ENCODE measurements at places on chromosomes 5 and 9.

GRCh38 chr9:35797311-35798109 lies 6.1 kb downstream of the NPR2 start:
- no peak for DNase-seq

DNA sequence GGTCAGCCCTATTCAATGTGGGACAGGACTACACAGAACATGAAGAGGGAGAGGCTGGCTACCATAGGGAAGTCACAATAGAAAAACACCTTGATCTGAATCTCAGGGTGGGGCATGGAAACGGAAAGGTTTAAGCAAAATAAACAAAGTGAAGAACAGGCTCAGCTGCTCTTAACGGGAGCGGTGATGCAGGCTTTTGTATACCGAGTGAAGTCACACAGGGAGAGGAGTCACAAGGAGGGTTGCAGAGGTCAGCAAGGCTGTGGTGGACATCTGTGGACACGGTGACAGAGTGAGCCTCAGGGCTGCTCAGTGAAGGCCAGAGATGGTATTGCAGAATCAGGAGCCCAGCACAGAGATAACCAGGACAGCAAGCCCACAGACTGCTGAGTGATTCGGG lies 30.6 kb upstream of the SEMA4D start:
- no peak for DNase-seq

DNA sequence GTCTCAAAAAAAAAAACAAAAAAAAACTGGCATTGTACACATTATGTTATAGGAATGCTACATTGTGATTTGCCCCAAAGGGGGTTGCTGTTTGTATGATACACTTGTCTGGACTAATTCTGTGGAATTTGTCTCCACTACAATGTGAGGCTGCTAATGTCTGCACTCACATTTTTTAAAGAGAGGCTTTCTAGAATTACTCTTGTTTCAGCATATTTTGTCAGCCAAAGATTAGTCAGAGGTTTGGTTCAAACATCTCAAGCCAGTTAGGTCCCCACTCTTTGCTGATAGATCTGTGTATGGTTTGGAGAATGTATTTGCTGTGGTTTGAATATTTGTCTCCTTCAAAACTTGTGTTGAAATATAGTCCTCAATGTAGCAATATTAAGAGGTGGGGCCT lies 59.3 kb upstream of the ZNF169 start:
- no peak for DNase-seq

- DNase-seq, result no peak
Measured at GRCh38 chr5:35188031-35188457, 42.2 kb downstream of the PRLR start.

DNA sequence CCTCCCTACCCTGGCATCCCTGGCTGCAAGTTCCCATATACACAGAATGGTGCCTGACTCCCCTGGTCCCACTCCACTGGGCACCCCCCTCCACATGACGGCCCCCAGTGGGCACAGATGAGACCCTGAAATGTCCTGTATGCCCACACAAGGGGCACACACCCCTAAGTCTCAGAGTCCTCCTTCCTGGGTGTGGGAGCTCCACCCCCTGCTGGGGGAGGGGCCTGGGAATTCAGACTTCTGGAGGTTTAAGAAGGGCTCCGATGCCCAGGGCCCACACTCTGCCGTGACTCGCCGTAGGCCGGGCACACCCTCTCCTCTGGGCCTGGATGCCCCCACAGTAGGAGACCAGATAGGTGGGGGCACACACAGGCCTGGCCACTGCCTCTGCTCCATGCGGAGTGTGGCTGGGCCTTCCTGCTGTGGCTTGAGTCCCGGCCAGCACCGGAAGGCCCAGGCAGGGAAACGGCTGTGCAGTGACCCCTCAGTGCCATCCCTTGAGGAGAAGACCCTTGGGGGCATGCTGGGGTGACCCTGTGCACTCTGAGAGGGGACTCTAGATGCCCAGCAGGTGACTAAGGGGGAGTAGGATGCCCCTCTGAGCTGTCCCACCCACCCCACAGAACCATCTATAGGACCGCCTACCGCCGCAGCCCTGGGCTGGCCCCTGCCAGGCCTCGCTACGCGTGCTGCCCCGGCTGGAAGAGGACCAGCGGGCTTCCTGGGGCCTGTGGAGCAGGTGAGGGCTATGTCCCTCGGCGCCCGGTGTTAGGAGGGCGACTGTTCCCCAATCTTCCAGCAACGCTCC lies 6.5 kb downstream of the EGFL7 start:
- no peak for DNase-seq

DNA sequence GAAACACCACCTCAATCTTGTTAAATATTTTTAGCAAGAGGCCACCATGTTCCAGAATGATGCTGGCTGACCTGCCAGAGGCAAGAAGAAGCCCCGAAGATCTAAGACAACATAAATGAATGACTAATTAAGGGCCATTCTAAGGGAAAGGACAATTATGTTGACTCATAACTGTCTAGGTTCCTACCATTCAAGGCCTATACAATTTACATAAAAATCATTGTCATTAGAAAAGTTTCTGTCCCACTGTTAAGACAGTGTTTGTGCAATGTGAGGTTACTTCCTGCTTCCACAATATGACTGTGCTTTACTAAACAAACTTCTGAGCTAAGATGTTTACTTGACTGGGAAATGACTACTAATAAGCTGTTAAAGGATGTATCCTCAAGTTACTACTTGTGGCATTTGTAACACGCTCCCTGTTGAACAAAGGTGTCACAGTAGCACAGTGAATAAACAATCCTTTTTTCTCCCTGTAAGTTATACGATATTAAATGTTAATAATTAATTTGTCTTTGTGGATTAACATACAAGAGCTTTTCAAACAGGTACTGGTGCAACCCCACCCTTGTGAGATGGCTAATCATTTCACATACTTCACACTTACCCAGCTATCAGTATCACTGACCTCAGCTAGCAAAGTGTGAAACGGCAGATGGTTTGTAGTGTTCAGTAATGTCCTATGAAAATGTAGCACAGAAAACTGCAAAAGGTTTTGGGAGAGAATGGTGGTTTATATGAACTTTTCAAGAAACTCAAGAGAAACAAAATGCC lies 195.8 kb downstream of the EFNA5 start:
- DNase-seq, result no peak

GRCh38 chr5:74647096-74647495 lies 6.6 kb upstream of the ENC1 start:
- no peak for DNase-seq

- no peak for DNase-seq
Measured at GRCh38 chr5:114249823-114250222, 112.0 kb upstream of the KCNN2 start.

GRCh38 chr5:149273237-149273636 lies 1.6 kb downstream of the AFAP1L1 start:
- DNase-seq, result no peak

- no peak for DNase-seq
Measured at GRCh38 chr9:105639936-105640335, 22.3 kb upstream of the TAL2 start.

- DNase-seq, result peak; percentile 8
Measured at GRCh38 chr9:128159522-128159783, 612 bp upstream of the BBLN start.

- no peak for DNase-seq
Measured at GRCh38 chr5:171310212-171310818, 1.3 kb downstream of the TLX3 start.

- DNase-seq, result no peak
Measured at GRCh38 chr9:70746316-70746715, 331.9 kb upstream of the KLF9 start.

GRCh38 chr9:99069546-99069945 lies 35.4 kb upstream of the TGFBR1 start:
- no peak for DNase-seq

DNA sequence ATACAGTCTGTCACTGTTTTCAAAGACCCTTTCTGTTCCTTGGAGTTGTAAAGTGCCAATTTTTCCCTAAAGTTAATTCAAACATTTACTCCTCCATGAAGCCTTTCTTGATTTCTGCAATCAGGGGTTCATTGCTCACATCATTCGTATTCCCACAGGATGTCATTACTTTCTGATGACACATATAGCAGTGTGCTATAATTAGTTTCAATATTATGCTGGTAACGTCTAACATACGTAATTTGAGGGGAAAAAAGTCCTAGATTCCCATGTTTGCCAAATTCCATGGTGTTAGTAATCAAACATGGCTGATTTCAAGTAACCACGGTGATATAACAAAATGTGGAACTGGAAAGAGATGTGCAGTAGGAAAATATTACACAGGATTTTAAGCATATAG lies 468.2 kb upstream of the MEF2C start:
- no peak for DNase-seq

DNA sequence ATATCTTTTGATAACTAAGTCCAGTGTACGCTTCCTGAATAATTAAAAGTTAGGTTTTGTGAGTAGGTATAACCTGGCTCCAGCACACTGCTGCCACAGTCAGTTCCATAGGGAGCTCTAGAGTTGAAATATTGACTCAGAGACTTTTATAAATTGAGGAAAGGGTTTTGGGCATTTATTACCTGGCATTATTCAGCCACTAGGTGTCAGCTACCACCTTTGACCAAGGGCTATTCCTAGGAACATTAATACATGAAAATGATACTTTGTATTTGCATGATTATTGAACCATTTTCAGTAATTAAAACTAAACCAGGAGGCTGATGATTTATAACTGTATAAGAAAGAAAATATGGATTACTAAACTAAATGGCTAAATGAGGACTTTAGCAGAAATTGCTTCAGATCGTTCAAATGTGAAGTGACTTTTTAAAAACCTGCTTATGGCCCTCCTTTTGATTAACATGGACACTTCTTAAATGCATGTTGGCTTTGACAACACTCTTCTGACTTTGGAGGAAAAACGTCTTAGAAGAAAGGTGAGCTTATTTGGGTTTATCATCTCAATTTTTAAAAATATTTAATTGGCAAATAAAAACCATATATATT lies 83.0 kb downstream of the SMC2 start:
- no peak for DNase-seq

DNA sequence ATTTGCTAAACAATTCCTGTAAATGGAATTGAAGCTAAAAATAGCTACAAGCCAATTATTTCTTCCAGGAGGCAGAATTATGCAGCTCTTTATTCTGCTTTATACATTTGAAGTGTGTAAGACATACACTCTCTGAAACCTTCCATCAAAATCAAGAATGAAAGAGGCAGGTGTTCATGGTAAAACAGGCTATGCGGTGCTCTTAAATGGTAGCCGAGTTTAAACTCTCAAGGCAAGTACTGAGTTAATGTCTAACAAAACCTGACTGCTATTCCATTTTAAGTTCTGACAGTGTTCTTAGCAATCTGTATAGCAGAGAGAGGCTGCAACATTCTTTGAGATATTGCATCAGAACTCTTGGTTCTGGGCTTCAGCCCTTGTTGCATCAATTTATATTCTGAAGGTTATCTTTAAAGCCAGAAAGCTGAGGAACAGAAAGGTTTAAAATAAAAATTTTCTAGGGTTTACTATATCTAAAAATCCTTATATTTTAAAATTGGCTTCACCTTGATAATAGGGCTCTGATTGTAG lies 248.3 kb upstream of the CCNG1 start:
- DNase-seq, result no peak

DNA sequence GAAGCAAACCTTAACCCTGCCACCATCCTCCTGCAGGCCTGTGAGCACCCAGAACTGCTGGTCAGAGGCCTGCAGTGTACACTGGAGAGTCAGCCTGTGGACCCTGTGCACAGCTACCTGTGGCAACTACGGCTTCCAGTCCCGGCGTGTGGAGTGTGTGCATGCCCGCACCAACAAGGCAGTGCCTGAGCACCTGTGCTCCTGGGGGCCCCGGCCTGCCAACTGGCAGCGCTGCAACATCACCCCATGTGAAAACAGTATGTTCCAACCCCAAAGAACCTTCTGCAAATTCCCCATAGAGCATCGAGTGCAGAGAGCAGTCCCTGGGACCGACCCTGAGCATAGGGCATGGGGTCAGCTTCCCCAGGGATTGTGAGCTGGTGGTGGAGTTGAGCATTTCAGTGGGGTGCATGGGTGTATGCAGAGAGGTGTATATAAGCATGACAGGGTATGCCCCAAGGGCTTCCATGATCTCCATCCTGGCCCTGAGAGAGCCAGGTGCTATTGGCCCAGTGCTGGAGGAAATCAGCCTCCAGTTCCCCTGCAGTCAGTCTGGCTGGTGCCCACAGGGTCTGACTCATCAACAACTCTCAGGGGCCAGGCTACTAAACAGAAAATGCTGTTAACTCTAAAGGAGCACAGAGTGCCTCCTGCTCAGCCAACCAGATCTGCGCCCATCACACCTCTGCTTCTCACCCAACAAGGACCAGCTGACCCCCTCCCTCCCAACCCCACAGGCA lies 126.2 kb downstream of the SAXO1 start:
- DNase-seq, result no peak

GRCh38 chr5:71632168-71632567 lies 45.0 kb downstream of the MCCC2 start:
- no peak for DNase-seq

Data from stimulated activated CD4-positive, alpha-beta T cell treated with anti-CD3 and anti-CD28 coated beads, Interleukin-2, amount 100 ng/mL, for 4 hours (primary cell).